Natural killer cell (primary cell): ENCODE measurements at places on chromosomes 2 and 18.

DNA sequence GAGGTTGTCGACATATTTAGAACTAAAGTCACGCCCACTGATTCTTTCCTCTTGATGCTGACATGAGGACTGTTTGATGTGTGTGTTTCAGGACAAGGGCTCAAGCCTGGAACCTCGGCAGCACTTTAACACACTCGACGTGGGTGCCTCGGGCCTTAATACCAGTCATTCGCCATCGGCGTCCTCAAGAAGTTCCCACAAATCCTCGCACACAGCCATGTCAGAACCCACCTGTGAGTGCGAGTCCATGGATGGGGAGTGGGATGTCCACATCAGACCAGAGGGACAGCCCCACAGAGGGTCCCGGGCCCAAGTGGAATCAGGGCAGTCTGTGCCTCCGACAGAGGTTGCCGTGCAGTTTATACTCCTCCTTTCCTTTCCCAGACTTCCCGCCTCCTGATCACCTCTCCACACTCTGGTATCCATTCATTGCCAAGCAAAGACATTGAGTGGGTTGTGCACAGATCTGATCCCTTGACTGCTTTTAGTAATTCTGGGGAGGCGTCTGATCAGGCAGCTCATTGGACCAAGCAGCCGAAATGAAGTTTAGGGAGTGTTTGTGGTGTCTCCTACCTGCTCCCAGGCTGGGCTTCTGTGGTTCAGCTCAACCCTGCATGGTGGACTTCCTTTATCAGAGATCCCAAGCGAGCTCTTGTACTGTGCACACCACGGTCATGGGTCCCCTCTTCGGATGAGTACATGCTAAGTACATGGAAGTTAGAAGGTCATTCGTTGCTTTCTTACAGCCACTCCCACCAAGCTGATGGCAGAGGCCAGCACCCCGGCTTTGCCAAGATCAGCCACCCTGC, 27.2 kb upstream of the RPL31 start:
- no peaks in the 10 kb centered on the region for H3K27me3 ChIP-seq
- DNase-seq: no peak
- H3K27ac ChIP-seq: no peak overlapping the region
- no peak overlapping the region for H3K4me3 ChIP-seq
- H3K36me3 ChIP-seq: no peaks in the 10 kb centered on the region
- peaks cover 3% of the 10 kb centered on the region for H3K4me1 ChIP-seq

GRCh38 chr2:120814352-120814751, 78.7 kb downstream of the GLI2 start:
- no peaks in the 10 kb centered on the region for H3K4me1 ChIP-seq
- H3K4me3 ChIP-seq: no peak overlapping the region
- H3K27me3 ChIP-seq: no peaks in the 10 kb centered on the region

- no peaks in the 10 kb centered on the region for H3K36me3 ChIP-seq
- no peak overlapping the region for H3K4me3 ChIP-seq
- no peaks in the 10 kb centered on the region for H3K27me3 ChIP-seq
- DNase-seq: no peak
Observed at GRCh38 chr18:58048081-58048642, 4.1 kb downstream of the NEDD4L start.

DNA sequence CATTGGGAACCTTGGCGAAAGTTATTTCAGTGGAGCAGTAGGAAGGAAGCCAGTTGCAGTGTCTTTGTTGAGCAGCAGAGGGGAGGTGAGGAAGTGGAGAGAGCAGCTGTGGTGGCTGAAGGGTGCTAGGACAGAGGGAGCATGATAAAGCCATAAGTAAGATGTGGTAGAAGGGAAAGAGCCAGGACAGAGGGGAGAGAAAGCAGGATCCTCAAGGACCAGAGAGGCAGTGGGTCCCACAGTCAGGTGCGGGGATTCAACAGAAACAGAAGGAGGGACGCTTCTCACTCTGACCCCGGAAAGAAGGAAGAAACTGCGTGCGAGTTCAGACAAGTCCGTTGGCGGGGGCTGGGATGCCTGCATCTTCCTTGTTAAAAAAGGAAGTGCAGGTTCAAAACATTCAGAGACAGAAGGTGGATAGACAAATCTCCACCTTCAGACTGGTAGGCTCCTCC, at the start of gene CXCR2:
CXCR2 (plus strand) TSS at position 403 of the 455 bp plus-strand sequence. CDS start 8,774 bp downstream, outside the sequence.
- DNase-seq: no peak
- H3K27ac ChIP-seq: peak within 1 kb of the TSS; percentile 61
- peaks cover 59% of the 10 kb centered on the region for H3K4me1 ChIP-seq
- H3K36me3 ChIP-seq: no peaks in the 10 kb centered on the region
- H3K27me3 ChIP-seq: no peaks in the 10 kb centered on the region
- peak within 1 kb of the TSS; percentile 3 for H3K4me3 ChIP-seq

DNA sequence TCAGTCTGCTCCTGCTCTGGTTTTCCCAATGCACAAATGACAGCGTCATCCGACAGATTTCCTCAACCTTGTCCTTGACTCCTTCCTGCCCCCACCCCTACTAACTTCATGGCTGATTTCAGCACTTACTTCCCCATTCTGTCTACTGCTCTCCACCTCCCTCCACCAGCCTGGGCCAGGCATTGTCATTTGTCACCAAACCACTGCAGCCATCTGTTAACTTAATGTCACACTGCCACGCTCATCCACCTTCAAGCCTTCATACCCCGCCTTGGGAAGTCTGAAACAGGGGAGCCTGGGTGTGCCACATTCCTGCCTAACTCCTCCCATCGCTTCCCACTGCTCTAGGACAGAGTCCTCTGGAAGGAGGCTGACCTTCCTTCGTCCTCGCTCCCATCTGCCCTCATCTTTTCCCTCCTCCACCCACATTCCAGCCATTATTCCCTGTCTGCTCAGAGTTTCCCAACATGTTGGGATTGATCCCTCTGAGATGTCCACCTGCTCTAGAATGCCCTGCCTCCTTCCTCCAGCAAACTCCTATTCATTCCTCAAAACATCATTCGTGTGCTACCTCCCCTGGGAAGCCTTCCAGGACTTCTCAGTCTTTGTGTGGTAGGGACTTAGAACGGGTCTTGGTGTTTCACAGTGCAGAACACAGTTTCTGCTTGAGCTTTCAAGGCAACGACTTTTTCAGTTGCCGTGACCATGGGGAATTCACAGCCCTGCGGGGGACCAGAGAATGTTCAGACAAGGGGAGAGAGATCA, 42.2 kb upstream of the SMAD7 start:
- no peaks in the 10 kb centered on the region for H3K27me3 ChIP-seq
- H3K4me1 ChIP-seq: peaks cover 29% of the 10 kb centered on the region
- H3K36me3 ChIP-seq: no peaks in the 10 kb centered on the region

- no peaks in the 10 kb centered on the region for H3K36me3 ChIP-seq
- H3K4me1 ChIP-seq: no peaks in the 10 kb centered on the region
- no peak for DNase-seq
- no peaks in the 10 kb centered on the region for H3K27me3 ChIP-seq
Observed at GRCh38 chr2:122512091-122512490, 756.6 kb downstream of the TSN start.

- no peaks in the 10 kb centered on the region for H3K4me1 ChIP-seq
- no peak overlapping the region for H3K4me3 ChIP-seq
- no peaks in the 10 kb centered on the region for H3K36me3 ChIP-seq
- DNase-seq: no peak
- H3K27me3 ChIP-seq: peaks cover 18% of the 10 kb centered on the region
Observed at GRCh38 chr18:48402953-48403352, 6.2 kb downstream of the ZBTB7C start.

DNA sequence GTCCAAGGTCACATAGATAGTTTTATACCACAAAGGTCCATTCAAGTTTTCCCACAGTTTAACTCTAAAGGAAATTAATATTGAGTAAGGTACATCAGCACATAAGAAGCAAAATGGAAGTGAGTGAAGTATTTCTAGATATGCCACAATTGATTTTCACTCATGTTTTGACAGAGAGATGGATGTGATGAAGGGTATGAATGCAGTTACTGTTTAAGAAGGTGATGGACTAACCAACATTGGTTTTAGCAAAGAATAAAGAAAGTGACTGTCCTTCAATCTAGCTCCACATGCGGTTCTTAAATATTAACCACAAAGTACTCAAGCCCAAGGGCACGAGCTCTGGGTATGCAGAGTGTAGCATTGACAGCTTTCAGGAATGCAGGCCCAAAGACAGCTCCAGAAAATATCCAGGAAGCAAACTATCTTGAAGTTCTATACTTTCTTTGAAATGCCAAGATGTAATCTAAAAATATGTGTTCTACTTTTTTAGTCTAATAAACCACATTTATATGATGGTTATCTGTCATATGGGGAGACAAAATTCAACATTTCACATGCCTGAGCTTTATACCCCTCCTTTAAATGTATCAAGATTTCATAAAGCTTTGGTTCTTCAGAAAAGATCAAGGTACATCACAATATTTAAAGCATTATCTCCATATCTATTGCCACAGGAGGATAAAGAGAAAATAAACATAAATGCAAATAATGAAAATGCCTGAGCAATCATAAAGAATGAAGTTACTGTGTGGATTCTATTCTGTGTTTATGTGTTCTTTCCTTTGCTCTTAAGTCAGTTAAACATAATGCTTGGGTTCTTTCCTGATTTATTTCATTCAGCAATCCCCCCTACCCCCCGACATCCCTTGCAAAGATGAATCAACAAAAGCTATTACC, 6.7 kb upstream of the SCN1A start:
- no peaks in the 10 kb centered on the region for H3K4me1 ChIP-seq
- no peak for DNase-seq
- H3K27ac ChIP-seq: no peak overlapping the region
- H3K27me3 ChIP-seq: peaks cover 2% of the 10 kb centered on the region
- no peak overlapping the region for H3K4me3 ChIP-seq
- no peaks in the 10 kb centered on the region for H3K36me3 ChIP-seq

DNA sequence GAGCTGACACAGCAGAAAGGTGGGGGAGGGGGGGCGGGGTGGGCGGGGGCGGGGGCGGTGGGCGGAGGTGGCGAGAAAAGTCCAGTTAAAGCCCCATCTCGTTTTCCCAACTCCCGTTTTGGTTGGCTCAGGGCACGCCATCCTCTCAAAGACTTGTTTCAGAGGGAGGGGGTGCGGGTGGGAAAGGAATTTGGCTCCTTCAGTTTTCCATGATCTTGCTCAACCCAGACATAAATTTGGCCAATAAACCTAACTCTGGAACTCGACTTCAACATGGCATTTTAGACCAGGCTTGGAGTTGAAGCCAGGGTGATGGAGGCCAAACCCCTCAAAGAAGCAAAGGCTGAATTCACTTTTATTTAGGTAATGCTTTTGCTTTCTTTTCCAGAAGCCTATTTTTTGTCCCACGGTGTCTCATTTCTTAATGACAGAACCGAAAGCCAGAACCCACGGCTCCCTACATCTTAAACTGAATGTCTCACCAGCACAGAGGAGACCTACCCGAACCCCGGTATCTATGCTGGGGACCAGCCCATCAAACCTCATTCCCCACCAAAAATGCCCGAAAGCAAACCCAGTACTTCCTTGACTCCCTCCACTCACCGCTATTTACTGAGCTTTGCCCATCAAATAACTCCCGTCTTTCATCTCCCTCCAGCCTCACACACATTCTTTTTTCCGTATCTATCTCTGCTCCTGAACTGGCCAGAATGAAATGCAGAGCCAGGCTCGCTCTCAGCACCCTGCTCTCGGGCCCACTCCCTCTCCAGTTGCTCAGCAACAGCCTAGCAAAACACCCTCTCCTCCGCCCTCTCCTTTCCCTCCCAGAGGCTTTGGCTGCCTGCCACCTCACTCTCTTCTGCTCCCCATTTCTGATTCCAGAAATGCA, 4.3 kb downstream of the IGFBP5 start:
- peaks cover 28% of the 10 kb centered on the region for H3K4me1 ChIP-seq
- no peak overlapping the region for H3K4me3 ChIP-seq
- H3K27ac ChIP-seq: no peak overlapping the region
- peak; percentile 67 for DNase-seq
- H3K36me3 ChIP-seq: no peaks in the 10 kb centered on the region

GRCh38 chr2:100126201-100126600, 16.2 kb downstream of the AFF3 start:
- H3K36me3 ChIP-seq: no peaks in the 10 kb centered on the region
- DNase-seq: no peak
- H3K27me3 ChIP-seq: no peaks in the 10 kb centered on the region
- H3K27ac ChIP-seq: no peak overlapping the region

- H3K4me3 ChIP-seq: no peak overlapping the region
- H3K27me3 ChIP-seq: no peaks in the 10 kb centered on the region
- no peaks in the 10 kb centered on the region for H3K4me1 ChIP-seq
- no peak for DNase-seq
- no peaks in the 10 kb centered on the region for H3K36me3 ChIP-seq
Observed at GRCh38 chr18:75393721-75394120, 33.8 kb downstream of the SMIM21 start.

GRCh38 chr2:15120631-15121030, 440.5 kb downstream of the NBAS start:
- H3K36me3 ChIP-seq: no peaks in the 10 kb centered on the region
- no peak overlapping the region for H3K4me3 ChIP-seq
- no peak for DNase-seq
- H3K27ac ChIP-seq: no peak overlapping the region
- H3K4me1 ChIP-seq: no peaks in the 10 kb centered on the region

DNA sequence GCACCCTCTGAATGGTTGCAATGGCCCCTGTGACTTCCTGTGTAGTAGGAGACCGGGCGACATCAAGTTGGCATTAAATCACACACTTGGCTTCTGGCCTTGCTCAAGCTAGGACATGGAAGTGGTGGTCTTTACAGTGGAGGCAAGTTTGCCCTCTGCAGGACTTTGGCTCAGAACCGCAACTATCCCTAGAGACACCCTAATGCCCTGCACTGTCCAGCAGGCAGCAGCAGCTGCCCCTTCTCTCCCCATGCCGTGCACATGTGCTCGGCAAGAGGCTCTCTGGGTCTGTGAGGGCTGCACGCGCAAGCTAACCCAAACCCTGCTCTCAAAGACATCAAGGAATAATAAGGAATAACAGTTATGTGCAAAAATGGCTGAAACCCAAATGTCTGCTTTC, 106.5 kb downstream of the COL6A3 start:
- H3K27me3 ChIP-seq: no peaks in the 10 kb centered on the region
- H3K27ac ChIP-seq: no peak overlapping the region
- H3K4me3 ChIP-seq: no peak overlapping the region
- no peak for DNase-seq
- no peaks in the 10 kb centered on the region for H3K36me3 ChIP-seq

DNA sequence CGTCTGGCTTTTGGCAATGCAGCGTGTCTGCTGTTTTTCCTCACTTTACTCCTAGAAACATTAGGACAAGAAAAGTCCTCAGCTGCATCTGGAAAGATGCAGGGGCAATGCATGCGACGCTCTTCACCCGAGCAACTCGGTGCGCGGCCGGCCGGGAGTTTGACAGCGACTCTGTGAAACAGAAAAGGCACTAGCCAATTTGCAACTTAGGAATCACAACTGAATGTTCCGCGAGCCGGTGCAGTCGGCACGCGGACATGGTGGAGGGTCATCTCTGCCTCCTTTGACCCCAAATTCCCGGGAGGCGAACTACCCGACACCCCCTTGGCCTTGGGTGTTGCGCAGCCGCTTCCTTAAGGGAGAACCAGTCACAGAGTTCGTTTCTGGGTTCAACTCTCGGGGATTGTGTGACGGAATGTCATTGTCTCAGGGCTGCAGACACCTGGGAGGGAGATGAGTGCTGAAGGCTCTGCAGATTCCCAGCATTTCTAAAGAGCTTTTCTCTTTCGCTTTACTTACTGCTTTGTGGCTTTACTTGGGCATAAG, 9.8 kb downstream of the NR4A2 start:
- H3K36me3 ChIP-seq: no peaks in the 10 kb centered on the region
- peaks cover 36% of the 10 kb centered on the region for H3K4me1 ChIP-seq
- no peak overlapping the region for H3K27ac ChIP-seq
- DNase-seq: no peak

- H3K4me1 ChIP-seq: no peaks in the 10 kb centered on the region
- no peaks in the 10 kb centered on the region for H3K27me3 ChIP-seq
- no peak overlapping the region for H3K27ac ChIP-seq
- no peak for DNase-seq
- H3K36me3 ChIP-seq: no peaks in the 10 kb centered on the region
- no peak overlapping the region for H3K4me3 ChIP-seq
Observed at GRCh38 chr18:52723550-52723970, 383.6 kb downstream of the DCC start.

- peaks cover 63% of the 10 kb centered on the region for H3K4me1 ChIP-seq
- no peak overlapping the region for H3K4me3 ChIP-seq
- H3K27ac ChIP-seq: peak overlapping the region; percentile 53
- peaks cover 7% of the 10 kb centered on the region for H3K36me3 ChIP-seq
Observed at GRCh38 chr2:105753380-105753779, 8.7 kb downstream of the NCK2 start.
